ENCODE measurements at places on chromosomes 16 and 17.

GRCh38 chr17:55814377-55814776 is 63.5 kb downstream of the PCTP start:
- DNase-seq, result no peak

DNA sequence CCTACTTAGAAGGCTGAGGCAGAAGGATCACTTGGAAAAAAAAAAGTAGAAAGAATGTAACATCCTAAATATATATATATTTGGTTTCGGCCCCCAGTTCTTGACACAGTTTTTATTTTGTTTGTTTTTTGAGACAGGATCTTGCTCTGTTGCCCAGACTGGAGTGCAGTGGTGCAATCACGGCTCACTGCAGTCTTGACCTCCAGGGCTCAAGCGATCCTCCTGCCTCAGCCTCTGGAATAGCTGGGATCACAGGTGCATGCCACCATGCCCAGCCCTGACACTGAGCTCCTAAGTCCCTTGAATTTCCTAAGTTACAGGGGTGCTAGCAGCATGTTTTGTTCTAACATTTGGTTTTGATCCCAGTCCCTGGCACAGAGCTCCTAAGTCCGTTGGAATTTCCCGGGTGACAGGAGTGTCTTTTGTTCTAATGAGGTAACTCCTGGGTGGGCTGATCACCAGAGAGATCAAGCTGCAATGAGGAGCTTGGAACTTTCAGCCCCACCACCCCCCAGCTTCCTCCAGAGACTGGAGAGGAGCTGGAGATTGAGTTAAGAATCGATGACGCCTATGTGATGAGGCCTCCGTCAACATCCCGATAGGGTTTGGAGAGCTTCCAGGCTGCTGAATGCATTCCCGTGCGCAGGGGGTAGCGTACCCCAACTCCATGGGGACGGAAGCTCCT is 20.0 kb downstream of the MXRA7 start:
- DNase-seq, result no peak

- no peak for DNase-seq
Measured at GRCh38 chr16:57304169-57305061, 19.9 kb upstream of the PLLP start.

DNA sequence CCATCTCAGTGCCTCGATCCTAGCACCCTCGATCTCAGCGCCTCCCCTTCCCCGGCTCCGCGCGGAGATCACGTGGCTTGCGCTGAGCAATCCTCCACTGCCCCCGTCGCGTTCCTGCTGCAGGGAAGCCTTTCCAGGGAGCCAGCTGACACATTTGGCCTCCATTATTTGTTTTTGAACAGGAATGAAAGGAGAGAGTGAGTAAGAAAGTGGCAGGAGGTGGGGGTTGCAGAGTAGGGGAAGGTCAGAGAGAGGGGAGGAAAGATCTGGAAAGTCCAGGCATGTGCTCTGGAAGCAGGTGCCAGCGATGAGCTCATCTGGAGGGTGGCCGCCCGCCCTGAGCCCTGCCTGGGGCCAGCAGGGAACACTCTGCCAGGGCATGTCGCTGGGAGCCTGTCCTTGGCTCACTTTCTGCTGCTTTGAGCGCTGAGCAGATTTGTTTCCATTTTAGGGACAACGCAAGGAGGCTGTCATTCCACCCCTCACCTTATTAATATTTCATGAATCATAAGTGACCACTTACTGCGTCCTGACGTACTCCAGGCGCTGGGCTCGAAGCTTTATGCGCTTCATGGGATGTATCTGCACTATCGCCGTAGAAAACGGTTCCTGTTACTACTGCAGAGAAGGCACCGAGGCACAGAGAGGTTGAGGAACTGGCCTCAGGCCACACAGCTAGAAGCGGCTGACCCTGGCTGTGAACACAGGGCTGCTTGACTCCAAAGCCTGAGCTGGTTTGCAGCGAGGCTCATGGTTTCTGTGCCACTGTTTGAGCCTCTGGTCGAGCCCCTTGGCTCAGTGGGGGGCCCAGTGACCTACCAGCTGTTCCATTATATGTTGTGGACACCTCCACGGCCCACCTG is 283.1 kb downstream of the SEC14L1 start:
- DNase-seq, result no peak

GRCh38 chr17:56700919-56701420 is 107.5 kb downstream of the NOG start:
- no peak for DNase-seq

DNA sequence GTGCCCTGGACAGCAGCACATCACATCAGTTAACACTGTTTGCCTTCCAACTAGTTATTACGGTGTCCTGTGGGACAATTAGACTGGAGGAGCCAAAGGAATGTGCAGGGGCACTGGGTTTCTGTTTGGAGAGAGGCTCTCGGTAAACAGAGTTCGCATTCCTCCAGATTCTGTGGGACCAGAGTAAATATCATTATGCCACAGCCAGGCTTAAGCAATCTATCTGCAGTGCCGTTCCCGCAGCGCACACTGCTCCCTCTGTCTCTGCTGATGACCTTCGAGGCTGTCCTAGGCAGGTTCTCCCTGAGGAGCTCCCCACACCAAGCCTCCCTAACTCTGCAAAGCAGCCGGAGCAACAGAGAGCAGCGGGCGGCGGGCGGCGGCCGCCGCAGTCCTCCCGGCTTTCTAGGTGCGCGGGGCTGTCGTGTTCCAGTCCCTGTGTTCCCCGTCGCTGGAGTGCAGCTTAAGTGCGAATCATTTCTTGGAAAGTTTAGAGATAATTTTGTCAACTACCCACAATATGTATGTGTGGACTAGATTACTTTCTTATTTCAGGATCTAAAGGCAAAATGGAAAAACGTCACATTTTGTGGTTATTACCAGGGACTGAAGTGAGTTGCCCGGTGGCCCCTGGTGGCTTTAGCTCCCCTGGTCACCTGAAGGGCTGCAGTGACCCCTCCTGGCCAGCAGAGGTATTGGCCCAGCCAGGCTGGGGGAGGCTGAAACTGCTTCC is 43.3 kb downstream of the PGS1 start:
- no peak for DNase-seq

- no peak for DNase-seq
Measured at GRCh38 chr16:87057951-87058560, 259.1 kb downstream of the C16orf95 start.

DNA sequence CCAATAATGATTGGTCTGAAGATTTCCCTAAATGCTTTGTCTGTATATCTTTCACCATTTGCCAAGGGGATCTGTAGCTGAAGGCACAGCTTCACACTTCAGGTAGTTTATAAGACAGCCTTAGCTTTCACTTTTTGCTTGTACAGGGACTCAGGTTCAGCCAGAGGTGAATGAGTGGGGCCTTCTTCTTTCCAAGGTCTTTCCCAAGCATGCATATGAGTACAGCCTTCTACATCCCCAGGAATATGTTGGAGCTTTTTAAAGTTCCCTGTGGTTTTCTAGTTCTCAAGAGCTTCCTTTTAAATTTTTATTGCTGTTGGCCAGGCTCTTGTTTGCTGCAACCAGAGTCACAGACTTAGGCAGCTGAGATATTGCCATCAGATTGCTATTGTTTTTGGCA is 17.9 kb upstream of the SPDYE4 start:
- DNase-seq, result no peak

- DNase-seq, result no peak
Measured at GRCh38 chr16:75945916-75946457, 219.7 kb upstream of the CPHXL start.

DNA sequence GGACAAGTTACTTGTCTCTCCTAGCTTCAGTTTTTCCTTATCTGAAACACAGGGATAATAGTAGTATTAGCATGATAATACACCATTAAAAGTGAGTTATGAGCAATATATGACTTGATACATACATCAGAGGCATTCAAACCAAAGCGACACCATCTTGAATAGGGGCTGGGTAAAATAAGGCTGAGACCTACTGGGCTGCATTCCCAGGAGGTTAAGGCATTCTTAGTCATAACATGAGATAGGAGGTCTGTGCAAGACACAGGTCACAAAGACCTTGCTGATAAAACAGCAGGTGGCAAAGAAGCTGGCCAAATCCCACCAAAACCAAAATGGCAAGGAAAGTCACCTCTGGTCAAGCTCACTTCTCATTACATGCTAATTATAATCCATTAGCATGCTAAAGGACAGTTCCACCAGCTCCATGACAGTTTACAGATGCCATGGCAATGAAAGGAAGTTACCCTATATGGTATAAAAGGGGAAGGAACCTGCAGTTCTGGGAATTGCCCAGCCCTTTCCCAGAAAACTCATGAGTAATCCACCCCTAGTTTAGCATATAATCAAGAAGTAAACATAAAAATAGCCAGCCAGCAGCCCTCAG is 37.2 kb upstream of the HS3ST3A1 start:
- DNase-seq, result no peak

- no peak for DNase-seq
Measured at GRCh38 chr16:2250652-2251295, 613 bp downstream of the ECI1 start.

DNA sequence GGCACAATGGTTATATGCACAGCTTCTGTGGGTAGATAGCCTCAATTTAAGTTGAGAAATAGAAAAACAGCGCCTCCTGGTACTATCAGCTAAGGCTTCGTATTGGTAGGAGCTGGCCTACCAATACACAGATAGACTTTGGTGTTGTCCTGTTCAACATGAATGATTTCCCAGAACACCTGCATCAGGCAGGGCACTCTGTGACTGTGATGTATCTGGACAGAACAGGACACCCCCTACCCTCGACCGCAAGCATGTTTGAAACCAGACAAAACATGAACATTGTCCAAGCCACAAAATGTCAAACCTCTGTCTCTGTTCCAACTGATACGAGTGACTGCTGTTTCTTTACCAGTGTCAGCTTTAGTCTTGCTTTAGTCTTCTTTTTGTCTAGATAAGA is 144.9 kb downstream of the HAPSTR1 start:
- no peak for DNase-seq

DNA sequence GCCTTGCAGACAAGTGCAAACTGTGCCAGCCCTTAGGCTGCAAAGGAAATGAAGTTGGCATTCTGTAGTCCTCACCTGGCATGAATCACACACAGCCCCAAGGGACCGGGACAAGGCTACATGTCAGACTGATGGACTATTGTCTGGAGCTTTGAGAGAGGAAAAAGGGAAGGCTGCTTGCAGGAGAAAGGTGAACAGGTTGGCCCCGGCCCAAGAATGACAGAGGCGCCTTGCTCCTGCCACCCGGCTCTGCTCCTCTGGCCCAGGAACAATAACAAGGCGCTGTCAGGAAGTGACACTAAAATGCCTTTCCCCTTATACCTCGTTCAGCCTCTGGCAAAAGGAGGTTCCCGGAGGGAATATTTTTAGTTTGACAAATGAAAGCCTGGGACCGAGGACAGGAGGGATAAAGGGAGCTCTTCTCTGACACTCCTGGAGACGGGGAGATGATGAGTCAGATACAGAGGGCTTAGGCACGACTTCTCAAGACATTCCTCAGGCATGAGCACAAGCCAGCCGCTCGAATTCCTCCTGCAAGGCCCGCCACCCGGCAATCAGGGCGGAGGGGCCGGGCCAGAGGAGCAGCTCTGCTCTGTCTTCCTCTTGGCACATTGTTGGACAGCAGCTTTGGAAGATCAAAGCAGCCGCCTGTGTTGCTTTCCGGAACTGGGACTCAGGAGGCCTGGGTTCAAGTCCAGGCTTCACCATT is 105.8 kb downstream of the NOG start:
- peak; percentile 32 for DNase-seq

DNA sequence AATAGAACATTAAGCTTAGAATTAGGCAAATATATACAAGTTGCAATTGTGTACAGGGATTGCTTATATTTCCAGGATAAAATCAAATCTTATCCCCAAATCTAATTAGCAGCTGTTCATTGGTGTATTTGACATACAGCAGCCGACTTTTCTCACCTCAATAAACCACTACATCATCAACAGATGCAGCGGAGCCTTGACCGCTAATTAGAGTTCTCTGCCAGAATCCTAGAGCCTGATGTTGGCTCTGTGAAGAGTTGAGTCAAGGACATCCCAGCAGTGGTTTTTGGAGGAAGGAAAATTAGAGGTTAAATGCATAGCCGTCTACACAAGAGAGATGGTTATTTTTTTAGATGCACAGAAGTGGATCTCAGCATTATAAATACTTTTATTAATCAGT is 221.9 kb upstream of the CACNG5 start:
- no peak for DNase-seq

DNA sequence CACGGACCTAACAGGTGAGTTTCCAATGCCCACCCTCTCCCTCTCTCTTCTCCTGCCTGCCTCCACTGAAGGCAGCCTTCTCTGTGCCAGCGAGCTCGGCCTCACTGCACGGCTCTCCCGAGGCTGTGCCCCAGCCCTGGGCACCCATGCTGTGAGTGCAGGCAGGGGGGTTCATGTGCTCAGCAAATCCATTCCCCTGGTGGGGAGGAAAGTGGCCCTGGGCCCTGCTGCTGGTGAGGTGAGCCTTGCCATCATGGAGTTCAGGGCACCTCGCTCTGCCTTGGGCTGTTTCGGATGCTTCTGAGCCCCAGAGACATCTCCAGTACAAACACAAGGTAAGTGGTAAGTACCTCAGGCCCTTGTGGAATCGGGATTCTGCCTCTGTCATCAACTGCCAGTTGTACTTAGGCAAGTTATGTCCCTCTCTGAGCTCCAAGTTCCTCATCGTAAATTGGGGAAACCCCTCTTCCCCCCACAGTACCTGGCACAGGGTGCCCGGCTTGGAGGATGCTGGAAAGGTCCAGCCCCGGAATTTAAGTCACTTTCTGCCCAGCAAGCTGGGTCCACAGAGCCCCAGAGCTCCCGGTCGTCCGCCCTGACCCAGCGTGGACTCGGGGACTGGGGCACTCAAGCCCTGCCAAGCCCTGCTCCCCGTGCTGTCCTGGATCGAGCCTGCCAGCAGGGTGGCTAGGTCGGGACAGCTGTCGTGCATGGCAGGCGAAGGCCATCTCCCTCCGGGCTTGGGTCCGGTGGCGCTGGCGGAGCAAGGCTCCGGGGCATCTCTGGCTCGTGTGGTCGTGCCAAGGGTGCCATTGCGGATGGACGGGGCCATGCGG is 684 bp upstream of the NUDT16L1 start:
- no peak for DNase-seq

GRCh38 chr17:74042744-74043486 is 160.6 kb upstream of the RPL38 start:
- no peak for DNase-seq

DNA sequence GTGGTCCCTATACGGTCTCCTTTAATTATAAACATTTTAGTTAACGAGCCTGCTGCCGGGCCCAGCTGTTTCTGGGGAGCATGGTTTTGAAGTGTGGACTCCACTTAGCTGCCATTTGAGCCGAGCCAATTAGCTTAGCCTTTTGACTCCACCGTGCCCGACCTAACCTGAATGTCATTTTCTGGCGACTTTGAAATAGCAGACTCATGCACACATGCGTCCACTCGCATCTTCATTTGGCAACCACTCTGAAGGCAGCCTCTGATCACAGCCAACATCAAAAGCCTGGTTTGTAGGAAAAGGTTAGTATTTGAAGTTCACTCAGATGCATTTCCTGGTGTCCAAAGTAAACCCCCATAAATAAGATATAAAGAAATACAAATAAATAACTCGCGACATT is 16.8 kb downstream of the AXIN2 start:
- DNase-seq, result no peak
